Natural killer cell treated with Interleukin-12 subunit alpha and Interleukin-12 subunit beta and Interleukin-15 and Interleukin-18, amount 100 ng/mL, for 72 hours (primary cell): ENCODE measurements at places on chromosomes 3 and 15. TPM values are rescaled to one million over a fixed set of nuclear protein-coding genes. Genes with fewer than 3 reads are reported as not detected.

Gene ST8SIA2
- total RNA-seq = not detected

Gene OGG1
- 42.5 TPM for total RNA-seq

Gene TMCO5A
- not detected for total RNA-seq

Gene CIAO2A
- total RNA-seq = 55.7 TPM

Gene FBN1
- 0.29 TPM for total RNA-seq
